Activated CD4-positive, alpha-beta T cell treated with anti-CD3 and anti-CD28 coated beads, Interleukin-2, amount 50 U/mL, for 24 hours (primary cell): ENCODE measurements at places on chromosomes 13 and 19.

GRCh38 chr19:4376671-4376990 is 23.7 kb downstream of the SH3GL1 start:
- no peak for DNase-seq

GRCh38 chr13:39391761-39392160 is 211.2 kb downstream of the LHFPL6 start:
- DNase-seq, result no peak

- DNase-seq, result no peak
Measured at GRCh38 chr13:38213314-38213713, 136.3 kb upstream of the UFM1 start.

DNA sequence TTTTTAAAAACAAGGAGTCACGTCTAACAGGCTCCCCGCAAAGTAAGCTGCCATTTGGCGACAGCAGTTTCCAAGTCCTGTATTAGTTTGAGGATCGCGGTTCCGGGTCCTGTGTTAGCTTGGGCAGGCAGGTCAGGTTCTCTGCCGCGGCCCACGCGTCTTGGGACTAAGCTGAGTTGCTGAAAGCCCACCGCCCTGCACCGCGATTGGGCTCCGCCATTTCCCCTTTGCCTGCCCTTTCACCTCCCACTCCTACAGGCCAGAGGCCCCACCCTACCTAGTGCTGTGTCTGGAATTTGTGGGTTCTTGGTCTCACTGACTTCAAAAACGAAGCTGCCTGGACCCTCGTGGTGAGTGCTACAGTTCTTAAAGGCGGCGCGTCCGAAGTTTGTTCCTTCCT is 6.8 kb downstream of the PARP4 start:
- DNase-seq, result no peak

- no peak for DNase-seq
Measured at GRCh38 chr13:89181041-89181440, 1509.9 kb downstream of the SLITRK5 start.

GRCh38 chr19:53517114-53517741 is 20.7 kb upstream of the ZNF331 start:
- DNase-seq, result no peak

- DNase-seq, result peak; percentile 6
Measured at GRCh38 chr19:8240274-8241229, 31.4 kb downstream of the CERS4 start.

GRCh38 chr19:2507109-2507508 is 31.2 kb downstream of the GADD45B start:
- no peak for DNase-seq
